ENCODE measurements at places on chromosomes 1 and 21. TPM values are rescaled to one million over a fixed set of nuclear protein-coding genes. Genes with fewer than 3 reads are reported as not detected.
A peak's percentile ranks its signal among the peaks of the same experiment; 100 is the strongest.

- no peak for DNase-seq
- H3K27ac ChIP-seq, result no peak overlapping the region
- H3K4me3 ChIP-seq, result no peak overlapping the region
- H3K4me1 ChIP-seq, result no peaks in the 10 kb centered on the region
- no peaks in the 10 kb centered on the region for H3K27me3 ChIP-seq
Observed at GRCh38 chr1:96538111-96538641, 183.4 kb upstream of the PTBP2 start.

GRCh38 chr1:201007481-201007880 lies 16.0 kb downstream of the KIF21B start:
- peaks cover 29% of the 10 kb centered on the region for H3K4me1 ChIP-seq
- DNase-seq, result no peak
- no peak overlapping the region for H3K27ac ChIP-seq
- peaks cover 25% of the 10 kb centered on the region for H3K36me3 ChIP-seq
- no peak overlapping the region for H3K4me3 ChIP-seq

- H3K36me3 ChIP-seq, result peaks cover 16% of the 10 kb centered on the region
- H3K27ac ChIP-seq, result no peak overlapping the region
- no peak overlapping the region for H3K4me3 ChIP-seq
- H3K27me3 ChIP-seq, result no peaks in the 10 kb centered on the region
Observed at GRCh38 chr1:19366599-19367536, 54.7 kb downstream of the SLC66A1 start.

DNA sequence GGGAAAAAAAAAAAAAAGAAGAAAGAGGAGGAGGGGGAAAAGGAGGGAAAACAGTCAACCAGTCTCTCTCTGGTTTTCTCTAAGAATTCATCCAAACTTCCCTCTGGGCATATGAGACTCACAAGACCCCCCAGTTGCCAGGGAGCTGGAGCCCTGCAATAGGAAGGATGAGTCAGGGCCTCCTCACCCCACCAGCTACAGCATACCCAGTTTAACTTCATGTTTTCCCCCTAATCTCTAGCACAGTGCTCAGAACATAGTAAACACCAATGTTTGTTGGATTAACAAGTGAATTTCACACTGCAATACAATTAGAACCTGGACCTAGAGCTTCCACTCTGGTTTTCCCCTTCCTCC lies 7.8 kb downstream of the F11R start:
- H3K4me1 ChIP-seq, result peaks cover 38% of the 10 kb centered on the region
- no peaks in the 10 kb centered on the region for H3K27me3 ChIP-seq
- no peak for DNase-seq
- H3K27ac ChIP-seq, result peak overlapping the region; percentile 96

HSPB7 gene
- not detected for total RNA-seq
